HFFc6 (cell line): ENCODE measurements at places on chromosomes 13 and 19. TPM values are rescaled to one million over a fixed set of nuclear protein-coding genes. Genes with fewer than 3 reads are reported as not detected.

Gene GPX4
- total RNA-seq, result 206 to 257 TPM (median 237 TPM) in 3 replicates

Gene CCDC124
- 86.3 to 114 TPM (median 93.6 TPM) in 3 replicates for total RNA-seq

Gene SPART
- 53.1 to 58.6 TPM (median 54.7 TPM) in 3 replicates for total RNA-seq

Gene PROSER1
- total RNA-seq, result 18.2 to 22.0 TPM (median 19.6 TPM) in 3 replicates

Gene A1BG
- 16.8 to 25.8 TPM (median 22.0 TPM) in 3 replicates for total RNA-seq

Gene FXYD7
- 0.71 TPM in 1 of 3 replicates, not detected in the others for total RNA-seq

Gene SLC46A3
- total RNA-seq, result 1.9 to 4.2 TPM (median 2.8 TPM) in 3 replicates
